ENCODE measurements at places on chromosomes 13 and 19.

DNA sequence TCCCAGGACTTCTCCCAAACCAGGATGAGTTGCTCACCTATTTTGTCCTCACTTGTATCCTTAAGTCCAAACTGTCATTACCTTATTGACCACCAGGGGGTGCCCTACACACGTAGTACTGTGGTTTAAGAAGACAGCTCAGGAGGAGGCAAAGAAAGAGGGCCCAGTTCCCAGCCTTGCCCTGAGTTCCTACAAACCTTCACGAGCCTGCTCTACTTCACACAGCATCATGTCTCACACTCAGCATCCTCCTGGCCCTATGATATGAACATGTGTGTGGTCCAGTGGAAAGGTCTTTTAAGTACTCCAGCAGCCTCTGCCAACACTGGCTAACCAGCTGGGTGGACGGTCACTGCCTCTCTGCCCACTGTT is 8.1 kb upstream of the ZNF784 start:
- DNase-seq, result peak; percentile 93

DNA sequence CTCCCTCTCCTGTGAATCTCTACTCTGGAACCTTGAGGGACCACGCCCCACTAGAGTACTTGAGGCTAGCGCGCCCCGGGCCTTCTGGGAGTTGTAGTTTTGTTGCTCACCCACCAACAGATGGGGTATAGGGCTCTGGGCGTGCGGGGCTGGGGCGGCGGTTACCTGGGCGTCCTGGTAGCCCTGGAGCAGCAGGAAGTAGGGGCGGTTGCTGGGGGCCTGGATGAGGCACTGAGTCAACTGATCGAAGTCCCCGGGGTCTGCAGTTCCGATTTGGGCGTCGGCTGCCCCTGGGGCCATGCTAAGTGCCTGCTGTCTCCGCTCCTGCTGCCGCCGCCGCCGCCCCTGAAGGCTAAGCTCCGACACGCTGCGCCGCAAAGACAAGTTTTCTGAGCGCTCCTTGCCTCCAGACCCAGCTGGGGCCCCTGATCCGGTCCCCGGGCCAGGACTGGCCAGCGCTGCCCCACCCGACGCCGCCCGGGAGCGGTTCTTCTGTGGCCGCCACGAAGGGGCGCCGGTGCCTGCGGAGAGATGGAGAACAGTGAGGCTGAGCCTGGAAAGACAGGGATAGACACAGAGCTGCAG is 5.3 kb downstream of the RASIP1 start:
- no peak for DNase-seq

- DNase-seq, result no peak
These were observed 20.7 kb downstream of the KANK2 start for GRCh38 chr19:11176466-11177193.

- DNase-seq, result no peak
These were observed 6.4 kb downstream of the LGALS4 start for GRCh38 chr19:38806371-38806770.

- no peak for DNase-seq
These were observed 2.9 kb upstream of the IRS2 start for GRCh38 chr13:109789262-109789661.

DNA sequence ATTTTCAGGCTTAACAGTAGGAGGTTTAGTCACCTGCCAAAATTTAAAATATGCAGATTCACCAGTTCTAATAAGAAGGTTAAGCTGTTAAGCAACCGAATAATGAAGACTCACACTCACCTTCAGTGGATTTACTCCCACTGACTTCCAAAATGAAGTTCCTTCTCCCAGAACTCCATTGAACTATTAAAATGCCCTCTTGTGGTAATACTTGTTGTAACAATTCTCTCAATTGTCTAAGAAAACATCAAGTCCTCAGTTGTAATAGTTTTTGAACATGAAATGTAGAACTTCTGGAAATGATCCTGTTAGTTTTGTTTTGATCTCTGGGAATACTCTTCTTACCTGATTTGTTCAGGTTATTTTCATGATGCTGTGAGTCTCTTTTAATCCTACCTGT is 522.0 kb upstream of the ATXN8OS start:
- DNase-seq, result no peak

- DNase-seq, result no peak
These were observed 68.6 kb downstream of the KCTD15 start for GRCh38 chr19:33865306-33865705.

Data from fibroblast of upper back skin (primary cell).